ENCODE measurements at places on chromosomes 1 and 21.

DNA sequence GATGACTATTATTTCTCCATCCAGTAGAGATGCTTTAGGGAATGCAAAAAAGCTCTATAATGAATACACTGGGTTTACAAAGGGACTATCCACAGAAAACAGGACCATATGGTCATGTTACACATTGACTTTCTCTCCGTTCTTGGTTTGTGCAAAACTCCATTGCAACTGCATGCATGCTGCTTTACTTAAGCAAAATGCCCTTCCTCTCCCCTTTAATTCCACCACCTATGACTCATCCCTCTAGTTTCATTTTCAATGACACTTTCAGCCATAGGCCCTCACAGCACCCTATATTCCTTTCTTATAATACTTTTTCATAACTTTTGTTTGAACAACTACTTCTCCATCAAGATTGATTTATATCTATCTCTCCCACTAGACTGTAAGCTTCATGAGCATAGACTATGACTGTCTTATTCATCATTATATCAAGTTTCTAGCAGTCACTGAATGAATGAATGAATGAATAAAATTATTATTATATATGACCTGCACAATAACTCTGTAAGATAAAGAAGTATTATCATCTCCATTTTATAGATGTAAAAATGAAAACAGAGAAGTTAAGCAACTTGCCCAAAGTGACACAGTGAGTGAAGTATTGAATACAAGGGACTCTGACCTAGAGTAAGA, 248.9 kb downstream of the PLPP3 start:
- DNase-seq = peak; percentile 46

DNA sequence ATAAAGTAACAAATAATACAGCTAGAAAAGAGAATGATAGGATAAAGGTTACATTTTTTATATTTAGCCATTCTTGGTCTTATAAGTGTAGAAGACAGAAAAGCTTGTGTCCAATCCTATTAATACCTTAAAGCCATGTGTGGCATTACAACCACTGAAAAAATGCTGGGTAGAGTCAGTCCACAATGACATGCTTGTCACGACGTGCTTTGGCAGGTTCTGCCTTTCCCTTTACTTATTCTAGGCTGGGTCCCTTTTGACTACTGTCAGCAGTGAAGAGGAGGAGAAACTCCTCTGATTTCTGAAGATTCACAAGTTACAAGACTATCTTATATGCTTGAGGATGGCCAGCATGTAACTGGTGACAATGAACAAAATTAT, 14.6 kb upstream of the AIM2 start:
- DNase-seq = no peak

DNA sequence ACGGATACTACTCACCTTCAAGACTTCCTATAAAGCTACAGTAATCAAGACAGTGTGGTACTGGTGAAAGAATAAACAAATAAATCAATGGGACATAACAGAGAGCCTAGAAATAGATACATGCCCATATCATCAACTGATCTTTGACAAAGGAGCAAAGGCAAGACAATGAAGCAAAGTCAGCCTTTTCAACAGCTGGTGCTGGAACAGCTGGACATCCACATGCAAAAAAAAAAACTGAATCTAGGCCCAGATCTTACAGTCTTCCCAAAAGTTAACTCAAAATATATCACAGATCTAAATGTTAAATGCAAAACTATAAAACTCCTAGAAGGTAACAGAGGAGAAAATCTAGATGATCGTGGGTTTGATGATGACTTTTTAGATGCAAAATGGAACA, 170.3 kb downstream of the MIS18A start:
- DNase-seq = no peak

DNA sequence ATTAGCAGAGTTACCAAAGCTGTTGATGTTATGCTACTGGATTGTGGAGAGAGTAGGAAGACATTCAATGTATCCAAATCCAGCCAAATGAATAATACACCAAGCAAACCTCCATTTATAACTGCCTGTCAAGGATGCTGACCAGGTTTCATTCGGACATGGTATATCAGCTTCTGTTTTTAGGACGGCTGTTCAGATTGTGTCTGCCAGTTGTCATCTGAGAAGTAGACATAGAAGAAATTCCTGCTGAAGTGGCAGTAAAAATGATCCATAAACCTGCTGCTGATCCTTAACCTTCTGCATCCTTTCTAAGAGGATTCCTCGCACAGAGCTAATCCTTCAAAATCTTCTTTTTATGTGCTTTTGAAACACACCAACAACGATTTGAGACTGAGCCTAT, 663.6 kb upstream of the PLXNA2 start:
- no peak for DNase-seq

DNA sequence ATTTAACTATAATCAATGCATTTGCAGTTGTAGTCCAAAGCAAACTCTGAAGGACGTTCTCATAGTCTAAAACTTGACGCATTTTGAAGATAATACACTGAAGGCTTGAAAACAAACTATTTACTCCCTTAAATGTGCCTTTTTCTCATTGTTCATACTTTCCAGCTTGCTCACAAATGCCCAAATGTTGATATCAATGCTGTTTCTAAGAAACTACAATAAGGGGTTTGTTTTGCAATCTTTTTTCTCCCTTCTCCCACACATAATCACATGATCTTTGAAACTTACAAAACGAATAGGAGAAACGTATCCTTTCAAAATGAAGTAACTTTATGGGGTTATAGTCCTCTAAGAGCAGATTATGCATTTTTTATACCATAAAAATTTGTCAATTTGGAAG, 508.7 kb downstream of the DPYD start:
- DNase-seq = peak; percentile 11

DNA sequence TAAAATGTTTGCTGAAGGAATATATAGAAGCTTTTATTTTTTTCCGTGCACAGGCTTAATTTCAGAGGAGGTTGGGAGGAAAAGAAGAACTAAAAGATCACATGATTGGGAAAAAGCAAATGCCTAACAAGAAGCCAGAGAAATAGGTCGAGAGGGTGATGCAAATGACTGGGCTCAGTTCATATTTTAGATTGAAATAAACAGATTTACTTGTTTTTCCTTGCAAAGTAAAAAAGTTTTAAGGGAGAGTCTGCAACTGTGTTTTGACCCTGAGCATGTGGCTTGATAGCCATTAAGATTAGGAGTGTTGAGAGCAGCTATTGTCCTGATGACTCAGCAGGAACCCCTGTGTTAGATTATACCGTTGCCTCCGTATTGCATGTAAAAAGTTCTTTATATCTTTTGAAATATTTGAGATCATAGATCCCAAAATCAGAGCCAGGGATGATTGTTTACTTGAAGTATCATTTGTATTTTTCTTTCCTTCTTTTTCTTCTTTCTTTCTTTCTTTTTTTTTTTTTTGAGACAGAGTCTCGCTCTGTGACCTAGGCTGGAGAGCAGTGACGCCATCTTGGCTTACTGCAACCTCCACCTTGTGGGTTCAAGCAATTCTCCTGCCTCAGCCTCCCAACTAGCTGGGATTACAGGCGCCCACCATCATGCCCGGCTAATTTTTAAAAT, 20.2 kb downstream of the CLIC4 start:
- DNase-seq = peak; percentile 32

DNA sequence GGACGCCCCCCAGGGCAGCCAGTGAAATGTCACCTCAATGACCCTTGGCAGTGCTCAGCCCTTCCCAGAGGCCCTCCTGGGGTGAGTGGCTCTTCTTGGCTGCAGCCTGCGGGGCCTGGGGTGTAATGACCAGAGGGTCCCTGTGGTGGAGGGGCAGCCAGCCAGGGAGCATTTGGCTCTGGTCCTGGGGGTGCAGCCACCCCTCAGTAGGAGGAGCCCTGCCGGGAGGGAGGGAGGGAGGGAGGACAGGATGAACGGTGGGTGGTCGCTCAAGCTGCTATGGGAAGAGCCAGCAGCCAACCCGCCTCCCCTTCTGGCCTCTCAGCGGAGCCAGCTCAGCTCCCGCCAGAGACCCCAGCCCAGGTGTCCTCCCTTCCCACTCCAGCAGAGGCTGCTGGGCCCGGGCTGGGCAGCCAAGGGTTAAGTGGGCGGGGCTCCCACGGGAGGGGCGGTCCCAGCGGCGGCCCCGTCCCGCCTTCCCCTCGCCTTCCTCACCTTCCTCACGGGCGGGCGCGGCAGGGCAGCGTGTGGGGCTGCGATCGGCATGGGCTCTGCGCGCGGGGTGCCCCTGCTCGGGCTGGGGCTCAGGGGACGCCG, 9.0 kb upstream of the PLCH2 start:
- no peak for DNase-seq

- DNase-seq = no peak
Measured at GRCh38 chr21:31988492-31989290, 115.9 kb downstream of the HUNK start.

DNA sequence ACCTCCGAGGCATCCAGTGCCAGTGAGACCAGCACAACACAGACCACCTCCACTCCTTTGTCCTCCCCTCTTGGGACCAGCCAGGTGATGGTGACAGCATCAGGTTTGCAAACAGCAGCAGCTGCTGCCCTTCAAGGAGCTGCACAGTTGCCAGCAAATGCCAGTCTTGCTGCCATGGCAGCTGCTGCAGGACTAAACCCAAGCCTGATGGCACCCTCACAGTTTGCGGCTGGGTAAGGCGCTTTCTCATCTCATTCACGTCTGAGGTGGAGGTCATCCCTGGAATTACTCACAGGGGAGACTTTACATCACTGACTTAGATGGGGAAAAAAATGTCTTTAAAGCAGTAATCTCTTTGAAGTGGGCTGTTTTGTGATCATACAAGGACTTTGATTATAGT, 106.3 kb downstream of the CD247 start:
- DNase-seq = no peak

- no peak for DNase-seq
Measured at GRCh38 chr1:230176871-230177411, 109.9 kb downstream of the GALNT2 start.

DNA sequence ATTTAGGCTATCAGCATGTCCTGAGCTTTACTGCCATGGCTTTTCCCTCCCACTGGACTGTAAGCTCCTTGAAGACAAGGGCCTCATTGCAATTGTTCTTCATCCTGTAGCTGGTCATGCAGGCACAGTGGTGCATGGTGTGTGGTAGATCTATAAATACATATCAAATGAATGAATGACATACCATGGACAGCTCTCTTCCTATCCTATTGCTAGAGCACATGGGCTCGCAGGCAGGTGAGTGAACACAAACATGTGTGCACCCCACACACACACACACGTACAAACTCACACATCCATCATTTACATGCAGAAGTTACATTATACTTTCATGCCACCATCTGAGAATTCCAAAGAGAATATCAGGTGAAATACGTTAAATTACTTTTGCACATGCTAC, 172.9 kb upstream of the RUNX1 start:
- DNase-seq = no peak

- DNase-seq = peak; percentile 16
Measured at GRCh38 chr1:9075022-9075421, 5.6 kb upstream of the SLC2A5 start.

GRCh38 chr21:25885405-25885804, 150.6 kb downstream of the GABPA start:
- DNase-seq = no peak

DNA sequence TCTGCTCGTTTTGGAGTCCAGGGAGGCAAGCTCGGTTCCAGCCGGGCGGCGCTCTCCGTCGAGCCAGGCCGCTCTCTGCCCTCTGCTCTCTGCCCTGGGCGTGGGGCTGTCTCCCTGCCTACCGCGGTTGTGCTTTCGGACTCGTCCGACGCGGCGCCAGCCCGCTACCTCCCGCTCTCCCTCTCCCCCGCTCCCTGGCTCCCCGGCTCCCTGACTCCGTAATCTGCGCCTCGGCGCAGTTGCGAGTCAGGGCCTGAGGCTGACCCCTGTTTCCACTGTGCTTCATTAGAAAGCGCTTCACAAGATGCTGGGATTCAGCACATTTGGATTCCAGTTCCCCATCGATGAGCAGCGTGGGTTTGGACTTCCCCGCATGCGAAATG, 2.2 kb downstream of the SOX13 start:
- peak; percentile 29 for DNase-seq

- no peak for DNase-seq
Measured at GRCh38 chr1:76669624-76670315, 197.5 kb upstream of the ST6GALNAC5 start.

- DNase-seq = peak; percentile 74
Measured at GRCh38 chr1:28602536-28603439, 10.7 kb downstream of the RAB42 start.

GRCh38 chr1:170871868-170872267, 63.5 kb upstream of the MROH9 start:
- no peak for DNase-seq

DNA sequence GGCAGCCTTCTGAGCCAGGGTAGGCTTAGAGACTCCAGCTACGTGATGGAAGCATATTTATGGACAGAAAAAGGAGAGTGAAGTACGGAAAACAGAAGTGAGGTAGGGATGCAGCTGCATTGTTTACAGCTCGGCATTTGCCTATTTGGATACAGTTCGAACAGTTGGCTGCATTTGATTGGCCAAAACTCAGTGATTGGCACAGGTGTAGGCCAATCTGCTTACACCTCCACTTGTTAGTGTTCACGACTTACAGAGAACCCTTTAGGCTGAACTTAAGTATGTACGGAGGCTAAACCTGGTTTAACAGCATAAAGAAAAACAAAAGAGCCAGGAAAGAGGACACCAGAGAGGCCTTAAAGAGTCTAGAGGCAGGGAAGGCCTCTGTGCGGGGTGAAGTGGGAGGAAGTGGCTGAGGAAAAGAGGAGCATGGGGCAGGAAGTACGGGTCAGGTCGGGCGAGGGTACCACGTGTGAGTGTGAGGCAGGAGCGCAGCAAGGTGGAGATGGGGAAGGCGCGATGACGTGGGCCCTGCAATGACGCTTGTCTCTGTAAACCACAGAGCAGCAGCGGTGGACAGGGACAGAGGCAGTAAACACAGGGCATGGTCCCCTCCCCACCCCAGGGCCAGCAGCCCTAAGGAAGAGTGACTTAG, 32.0 kb downstream of the RSPH1 start:
- DNase-seq = peak; percentile 78

DNA sequence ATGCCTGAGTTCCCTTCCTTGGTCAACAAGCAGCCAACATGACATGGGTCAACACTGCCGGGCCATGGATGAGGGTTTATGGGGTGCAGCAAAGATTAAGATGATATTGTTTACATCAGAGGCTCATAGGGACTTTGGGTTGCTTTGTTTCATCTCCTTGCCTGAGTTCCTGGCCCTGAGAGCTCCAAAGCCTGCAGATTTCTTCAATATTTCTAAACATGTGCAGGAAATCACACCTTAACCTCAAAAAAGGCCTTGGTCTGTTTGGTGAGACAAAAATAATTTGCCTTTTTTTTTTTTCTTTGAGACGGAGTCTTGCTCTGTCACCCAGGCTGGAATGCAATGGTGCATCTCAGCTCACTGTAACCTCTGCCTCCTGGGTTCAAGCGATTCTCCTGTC, 876 bp downstream of the SLAMF8 start:
- no peak for DNase-seq

DNA sequence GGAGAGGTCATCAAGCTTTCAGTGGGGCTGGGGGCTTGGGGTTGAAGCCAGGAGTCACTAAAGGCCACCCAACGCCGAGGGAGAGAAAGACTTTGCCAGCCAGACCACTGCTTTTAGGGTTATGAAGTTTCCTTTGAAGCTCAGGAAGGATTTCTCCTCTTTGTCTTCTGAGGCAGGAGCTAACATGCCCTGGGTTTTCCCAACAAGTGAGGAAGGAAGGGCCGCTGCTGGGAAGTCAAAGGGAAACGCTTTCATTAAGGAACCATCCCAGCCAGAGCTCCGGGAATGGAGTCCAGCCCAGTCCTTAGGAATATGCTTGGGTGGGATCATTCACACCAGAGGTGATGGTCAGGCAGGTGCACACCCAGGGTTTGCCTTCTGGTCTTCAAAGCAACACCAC, 436.9 kb downstream of the PRDM2 start:
- no peak for DNase-seq

- no peak for DNase-seq
Measured at GRCh38 chr1:64421377-64421776, 48.6 kb upstream of the CACHD1 start.
